ENCODE measurements at places on chromosomes 12 and 14. TPM values are rescaled to one million over a fixed set of nuclear protein-coding genes. Genes with fewer than 3 reads are reported as not detected.
A peak's percentile ranks its signal among the peaks of the same experiment; 100 is the strongest.

GRCh38 chr12:32702473-32702872, 23.4 kb downstream of the DNM1L start:
- peak; percentile 66 for DNase-seq
- H3K36me3 ChIP-seq, result peaks cover 16% of the 10 kb centered on the region
- H3K4me1 ChIP-seq, result no peaks in the 10 kb centered on the region
- H3K4me3 ChIP-seq, result no peak overlapping the region

- H3K4me1 ChIP-seq, result no peaks in the 10 kb centered on the region
- no peak for DNase-seq
- H3K4me3 ChIP-seq, result no peak overlapping the region
- no peak overlapping the region for H3K27ac ChIP-seq
- no peaks in the 10 kb centered on the region for H3K27me3 ChIP-seq
These were observed 176.4 kb downstream of the STXBP6 start for GRCh38 chr14:24873551-24873950.

DNA sequence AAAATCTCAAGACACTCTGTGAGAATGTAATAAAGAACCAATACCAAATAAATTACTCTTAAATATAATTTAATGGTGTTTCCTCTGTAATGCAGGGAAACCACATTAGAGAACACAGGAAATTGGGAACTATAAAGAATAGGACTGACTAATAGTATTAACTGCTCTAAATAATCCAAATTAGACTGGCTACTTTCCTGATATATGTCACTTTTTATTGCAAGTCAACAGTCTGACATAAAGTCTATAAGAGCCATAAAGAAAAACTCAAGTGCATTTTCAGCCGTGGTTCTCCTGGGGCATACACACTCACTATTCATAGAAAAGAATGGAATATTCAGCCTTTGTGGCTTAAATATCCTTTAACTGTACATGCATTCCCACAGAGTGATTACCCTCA, 124.8 kb upstream of the OVCH1 start:
- H3K27me3 ChIP-seq, result no peaks in the 10 kb centered on the region
- no peak overlapping the region for H3K27ac ChIP-seq
- H3K4me3 ChIP-seq, result no peak overlapping the region
- DNase-seq, result no peak
- no peaks in the 10 kb centered on the region for H3K36me3 ChIP-seq

- no peak overlapping the region for H3K27ac ChIP-seq
- no peak for DNase-seq
- H3K27me3 ChIP-seq, result no peaks in the 10 kb centered on the region
- no peak overlapping the region for H3K4me3 ChIP-seq
These were observed 515.7 kb downstream of the ETNK1 start for GRCh38 chr12:23140710-23141109.

GRCh38 chr12:116615141-116615861, 56.1 kb downstream of the MAP1LC3B2 start:
- DNase-seq, result no peak
- peaks cover 8% of the 10 kb centered on the region for H3K27me3 ChIP-seq
- no peaks in the 10 kb centered on the region for H3K4me1 ChIP-seq
- no peak overlapping the region for H3K4me3 ChIP-seq
- no peaks in the 10 kb centered on the region for H3K36me3 ChIP-seq

GRCh38 chr12:120479458-120479857, 9.9 kb upstream of the SRSF9 start:
- no peak overlapping the region for H3K4me3 ChIP-seq
- H3K36me3 ChIP-seq, result no peaks in the 10 kb centered on the region
- H3K27ac ChIP-seq, result no peak overlapping the region
- H3K27me3 ChIP-seq, result no peaks in the 10 kb centered on the region
- peaks cover 6% of the 10 kb centered on the region for H3K4me1 ChIP-seq

GLS2 gene
- total RNA-seq, result 0.36 TPM

CACNB3 gene
- 15.2 TPM for total RNA-seq

HVCN1 gene
- total RNA-seq, result 2.9 TPM

GPR132 gene
- under 0.01 TPM for total RNA-seq

LBHD2 gene
- not detected for total RNA-seq
